Occipital lobe (tissue), 3 donors: ENCODE measurements at places on chromosomes 11 and 22. TPM values are rescaled to one million over a fixed set of nuclear protein-coding genes. Genes with fewer than 3 reads are reported as not detected.

Gene TCF20
- 60.7 TPM for total RNA-seq

Gene SMC1B
- total RNA-seq = under 0.01 TPM

Gene CRYBB3
- not detected for total RNA-seq

DNA sequence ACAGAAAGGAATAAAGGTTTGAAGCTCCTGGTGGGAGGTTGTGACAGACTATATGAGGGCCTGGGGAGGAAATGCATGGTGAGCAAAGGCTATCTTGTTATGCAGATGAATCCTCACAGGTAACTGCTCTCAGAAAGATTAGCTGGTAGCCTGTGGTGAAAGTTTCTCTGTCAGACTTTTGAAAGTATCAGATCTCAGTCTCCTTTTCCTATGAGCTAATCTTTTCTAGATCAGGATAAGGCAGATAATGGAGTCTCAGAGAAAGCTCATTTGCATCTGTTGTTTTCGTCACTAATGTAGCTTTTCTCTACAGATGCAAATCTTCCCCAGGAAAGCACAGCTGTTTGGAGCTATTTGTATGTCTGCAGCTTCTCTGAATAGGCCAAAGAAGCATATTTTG is 21.0 kb upstream of the OR6X1 start:
- no peak for DNase-seq

DNA sequence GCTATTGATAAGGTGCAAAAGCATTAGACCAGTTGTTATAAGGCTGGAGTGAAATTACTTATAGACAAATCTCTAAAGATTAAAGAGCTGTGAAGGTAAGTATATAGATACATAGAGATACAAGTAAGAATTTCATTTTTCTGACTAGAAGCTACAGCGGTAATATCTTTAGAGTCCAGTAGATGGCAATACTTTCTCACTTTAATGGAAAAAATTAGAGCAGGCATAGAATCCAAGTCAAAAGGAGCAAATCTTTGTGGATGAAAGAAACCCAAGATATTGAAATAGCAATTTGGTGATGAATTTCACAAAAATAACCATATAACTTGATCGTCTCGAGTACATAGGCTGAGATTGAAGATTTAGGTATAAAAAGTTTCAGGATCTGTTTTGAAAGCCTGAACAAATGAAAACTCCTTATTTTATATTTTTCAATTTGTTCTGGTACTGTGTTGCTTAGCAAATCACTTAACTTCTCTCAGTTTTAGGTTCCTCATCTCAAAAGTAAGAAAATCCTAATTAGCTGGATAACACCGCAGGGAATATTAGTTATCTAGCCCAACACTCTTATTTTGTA is 81.9 kb downstream of the UVRAG start:
- DNase-seq = no peak

- peak; percentile 9 for DNase-seq
These were observed 270.1 kb downstream of the BUD13 start for GRCh38 chr11:116502641-116503061.

DNA sequence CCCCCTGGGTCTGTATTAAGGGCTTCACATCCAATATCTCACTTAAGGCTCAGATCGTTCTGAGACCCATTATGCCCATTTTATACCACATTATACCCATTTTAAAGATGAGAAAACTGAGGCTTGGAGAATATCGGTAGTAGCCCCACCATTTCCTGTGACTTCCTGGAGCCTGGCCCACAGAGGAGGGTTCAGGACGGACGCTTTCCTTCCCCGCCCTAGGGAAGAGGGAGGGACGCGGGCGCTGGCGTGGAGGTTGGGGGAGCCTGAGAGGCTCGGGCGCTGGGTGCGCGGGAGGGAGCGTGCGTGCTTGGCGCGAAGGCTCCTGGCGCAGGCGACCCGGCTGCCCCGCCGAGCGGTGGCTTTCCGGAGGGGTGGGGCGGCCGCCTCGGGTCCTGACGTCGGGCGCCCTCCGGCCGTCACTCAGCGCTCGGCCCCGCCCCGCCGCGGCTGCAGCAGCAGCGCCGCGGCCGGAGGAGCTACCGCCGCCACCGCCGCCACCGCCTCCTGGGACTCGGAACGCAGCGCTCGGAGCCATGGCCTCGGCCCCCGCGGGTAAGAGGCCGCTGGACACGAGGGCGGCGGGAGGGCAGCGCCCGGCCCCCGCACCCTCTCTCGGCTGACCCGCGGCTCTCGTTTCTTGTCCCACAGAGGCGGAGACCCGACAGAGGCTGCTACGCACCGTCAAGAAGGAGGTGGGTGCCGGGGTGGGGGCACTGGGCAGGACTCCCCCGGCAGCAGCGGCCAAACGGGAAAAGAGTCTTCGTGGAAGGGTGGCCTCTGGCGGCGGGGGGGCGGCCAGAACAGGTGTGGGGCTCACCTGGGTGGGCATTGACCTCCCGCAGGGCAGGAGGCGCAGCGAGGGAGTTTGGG is at the start of gene SGSM1:
SGSM1 (plus strand) TSS at position 422 of the 873 bp plus-strand sequence; CDS start at position 537, 115 bp downstream.
- peak; percentile 56 for DNase-seq

DNA sequence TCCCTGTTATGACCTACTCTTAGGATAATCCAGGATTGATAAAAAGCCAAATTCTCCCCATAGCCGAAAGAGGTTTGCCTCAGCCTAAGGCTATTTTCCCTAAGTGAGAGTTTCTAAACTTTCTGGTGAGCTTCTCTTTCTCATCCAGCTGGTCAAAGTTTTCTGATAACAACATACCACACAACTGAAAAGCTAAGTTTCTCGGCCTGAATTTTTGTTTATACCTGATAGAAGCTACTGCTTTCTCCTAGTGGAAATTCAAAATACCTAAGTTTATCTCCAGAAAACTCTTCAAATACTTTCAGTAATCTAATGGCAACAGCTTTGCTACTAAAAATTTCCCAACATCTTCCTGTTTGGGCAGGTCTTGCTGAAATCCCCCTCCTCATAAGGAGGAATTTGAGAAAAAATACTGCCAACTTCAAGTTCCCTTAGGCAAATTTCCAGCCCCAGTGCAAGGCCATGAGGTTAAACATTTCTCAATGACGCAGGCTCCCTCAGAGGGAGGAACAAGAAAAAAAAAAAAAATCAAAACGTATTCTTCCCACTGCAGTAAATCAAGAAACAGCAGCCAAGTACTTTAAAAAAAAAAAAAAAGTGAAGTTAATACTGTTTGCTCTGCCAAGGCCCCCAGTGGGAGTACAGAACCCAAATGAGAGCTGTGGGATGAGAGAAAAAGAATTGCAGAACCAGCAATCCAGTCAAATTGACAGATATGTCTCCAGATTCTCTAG is 127.0 kb downstream of the MRTFA start:
- DNase-seq = no peak

DNA sequence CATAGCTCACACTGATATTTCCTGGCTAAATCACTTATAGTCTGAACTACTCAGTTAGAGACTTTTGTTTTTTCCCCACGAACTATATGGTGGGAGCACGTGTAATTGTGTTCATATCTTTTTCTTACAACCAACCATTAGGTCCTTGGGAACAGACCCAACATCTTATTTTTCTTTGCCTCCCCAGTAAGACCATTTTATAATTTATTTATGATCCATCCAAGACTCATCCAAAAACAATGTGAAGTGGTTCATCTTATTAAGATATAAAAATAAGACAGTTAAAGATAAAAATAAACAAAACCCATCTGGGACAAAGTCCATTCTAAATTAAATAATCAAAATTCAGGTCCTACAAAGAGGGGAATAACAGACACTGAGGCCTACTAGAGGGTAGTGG is 90.8 kb downstream of the FAM168A start:
- no peak for DNase-seq

- no peak for DNase-seq
These were observed 98.5 kb downstream of the DBX1 start for GRCh38 chr11:20061776-20062175.

DNA sequence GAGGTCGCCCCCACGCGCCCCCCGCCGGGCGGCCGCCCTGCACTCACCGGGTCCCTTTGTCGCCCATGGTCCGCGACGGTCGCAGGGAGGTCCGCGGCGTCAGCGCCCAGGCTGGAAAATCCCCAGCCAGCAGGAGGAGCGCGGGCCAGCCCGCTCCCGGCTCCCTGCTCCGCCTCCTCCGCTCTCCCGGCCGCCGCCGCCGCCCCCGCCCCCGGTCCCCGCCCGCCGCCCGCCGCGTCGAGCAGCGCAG is at the start of gene ARRB1:
ARRB1 (minus strand) TSS at position 121 of the 250 bp plus-strand sequence; CDS start at position 67, 54 bp downstream.
- no peak for DNase-seq

- peak; percentile 51 for DNase-seq
These were observed 82.1 kb downstream of the C11orf58 start for GRCh38 chr11:16820324-16821092.

DNA sequence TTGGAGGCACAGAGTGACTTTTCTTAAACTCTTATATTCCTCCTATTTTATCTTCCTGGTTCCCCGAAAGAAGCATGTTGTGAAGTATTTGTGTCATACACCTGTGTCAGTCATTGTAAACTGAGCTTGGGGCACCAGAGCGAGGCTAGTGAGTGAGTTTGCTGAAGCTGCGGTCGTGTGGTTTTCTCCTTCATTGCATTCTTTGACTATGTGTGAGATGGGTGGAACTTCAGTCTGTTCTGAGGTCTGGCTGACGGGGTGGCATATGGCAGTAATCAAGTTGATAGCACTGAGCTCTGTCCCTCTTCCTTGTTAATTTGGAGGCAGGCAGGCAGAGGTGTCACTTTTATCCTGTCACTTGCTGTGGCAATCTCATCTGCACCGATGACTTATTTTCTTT is 4.2 kb downstream of the VPS26B start:
- no peak for DNase-seq

DNA sequence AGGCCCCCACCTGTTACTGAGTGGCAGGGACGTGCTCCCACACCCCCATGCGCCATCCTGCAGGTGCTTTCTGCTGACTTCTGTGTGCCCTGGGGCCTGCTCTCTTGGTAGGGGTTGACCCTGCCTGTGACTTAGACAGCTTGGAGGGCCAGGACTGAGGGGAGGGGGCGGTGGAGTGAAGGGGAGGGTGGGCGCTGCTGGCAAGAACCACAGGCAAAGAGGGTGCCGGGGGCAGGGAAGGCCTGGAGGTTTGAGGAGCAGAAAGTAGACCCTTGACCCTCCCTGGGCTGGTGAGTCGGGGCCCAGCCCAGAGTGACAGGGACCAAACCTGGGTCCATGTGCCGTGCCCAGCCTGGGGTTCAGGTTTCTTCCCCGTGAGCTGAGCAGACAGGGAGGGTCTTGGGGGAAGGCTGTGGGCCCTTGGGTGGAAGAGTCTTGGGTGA is 17.8 kb downstream of the KCNQ1 start:
- no peak for DNase-seq

DNA sequence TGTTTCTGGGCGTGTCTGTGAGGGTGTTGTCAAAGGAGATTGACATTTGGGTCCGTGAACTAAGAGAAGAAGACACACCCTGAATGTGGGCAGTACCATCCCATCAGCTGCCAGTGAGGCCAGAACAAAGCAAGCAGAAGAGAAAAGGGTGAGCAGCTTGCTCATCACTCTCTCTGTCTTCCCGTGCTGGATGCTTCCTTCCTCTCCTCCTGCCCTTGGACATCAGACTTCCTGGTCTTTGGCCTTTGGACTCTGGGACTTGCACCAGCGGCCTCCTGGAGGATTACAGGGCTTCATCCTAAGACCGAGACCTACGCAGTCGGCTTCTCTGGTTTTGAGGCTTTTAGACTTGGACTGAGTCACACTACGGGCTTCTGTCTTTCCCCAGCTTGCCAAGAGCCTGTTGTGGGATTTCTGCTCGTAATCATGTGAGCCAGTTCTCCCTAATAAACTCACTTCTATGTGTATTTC is 18.8 kb downstream of the APOL2 start:
- DNase-seq = no peak

GRCh38 chr22:22884888-22885840 is 2.5 kb upstream of the IGLL5 start:
- no peak for DNase-seq

GRCh38 chr11:108708173-108708572 is 43.3 kb downstream of the DDX10 start:
- DNase-seq = no peak

GRCh38 chr11:96317571-96317970 is 25.4 kb downstream of the MAML2 start:
- no peak for DNase-seq

GRCh38 chr22:45838305-45838887 is 138.6 kb downstream of the WNT7B start:
- DNase-seq = no peak

DNA sequence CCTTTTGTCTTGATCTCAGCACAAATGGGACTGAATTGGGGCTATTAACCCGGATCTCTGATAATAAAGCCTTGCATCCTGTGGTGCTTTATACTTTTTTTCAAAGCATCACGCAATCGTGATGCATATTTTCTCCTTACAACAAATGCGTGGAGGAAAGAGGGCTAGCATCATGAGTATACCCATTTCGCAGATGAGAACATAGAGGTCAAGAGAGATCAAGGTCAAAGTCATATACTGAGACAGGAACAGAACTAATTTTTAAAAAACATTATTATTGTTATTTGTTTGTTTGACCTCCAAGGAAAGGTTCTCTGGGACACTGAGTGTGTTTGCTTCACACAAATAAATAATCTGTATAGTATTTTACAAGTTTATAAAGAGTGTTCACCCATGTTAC is 191.2 kb downstream of the ST3GAL4 start:
- no peak for DNase-seq

DNA sequence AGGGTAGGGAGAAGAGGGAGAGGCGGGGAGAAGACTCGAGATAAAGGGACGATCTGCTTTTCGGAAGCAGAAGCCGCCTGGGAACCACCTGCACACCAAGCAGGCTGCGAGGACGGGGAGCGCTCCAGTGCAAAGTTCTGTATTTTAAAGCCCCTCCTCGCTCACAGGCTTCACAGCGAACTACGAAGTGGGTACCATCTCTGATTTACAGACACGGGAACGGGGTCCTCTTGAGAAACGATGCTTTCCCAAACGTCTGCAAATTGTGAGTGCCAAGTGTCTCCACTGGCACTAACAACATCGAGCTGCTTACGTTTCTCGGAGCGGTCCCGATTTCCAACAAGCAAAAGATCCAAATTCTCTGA is 700 bp upstream of the STX3 start:
- no peak for DNase-seq

DNA sequence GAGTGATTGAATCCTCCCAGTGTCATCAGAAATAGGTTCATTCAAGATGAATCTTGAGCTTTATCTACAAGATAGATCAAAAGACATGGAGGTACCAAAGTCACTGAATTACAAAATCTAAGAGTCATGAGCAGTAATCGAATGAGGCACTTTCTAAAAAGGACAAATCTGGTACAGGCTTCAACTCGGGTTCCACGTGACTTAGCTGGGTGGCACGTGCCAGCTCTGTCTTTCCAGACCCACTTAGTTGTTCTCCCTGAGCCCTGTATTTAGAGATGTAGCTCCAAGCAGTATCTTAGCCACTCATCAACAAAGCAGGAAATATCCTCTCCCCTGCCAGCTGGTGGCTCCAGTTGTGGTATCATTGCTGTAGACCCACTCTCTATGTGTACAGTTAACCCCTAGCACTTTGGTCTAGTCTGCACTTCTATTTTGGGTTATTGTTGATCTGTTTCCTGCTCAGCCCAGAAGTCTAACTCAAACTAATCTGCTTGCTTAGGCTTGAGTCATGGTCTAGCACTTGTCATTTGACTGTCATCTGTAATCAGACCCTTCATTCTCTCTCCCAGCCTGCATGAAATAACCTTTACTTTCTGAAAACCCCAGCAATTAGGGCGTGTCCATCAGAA is 528.7 kb downstream of the ETS1 start:
- no peak for DNase-seq
